ENCODE measurements at places on chromosomes 12 and 14. TPM values are rescaled to one million over a fixed set of nuclear protein-coding genes. Genes with fewer than 3 reads are reported as not detected.

Gene GPD1
- polyA plus RNA-seq = 3.0 TPM

Gene SLC5A8
- not detected for polyA plus RNA-seq

Gene ATXN3
- polyA plus RNA-seq = 9.0 TPM

Gene TDRD9
- 1.2 TPM for polyA plus RNA-seq

Gene LIN52
- 6.0 TPM for polyA plus RNA-seq

Gene TMEM132C
- polyA plus RNA-seq = not detected

Gene OVCH1
- not detected for polyA plus RNA-seq

Gene LGALS3
- polyA plus RNA-seq = 2,701 TPM

Gene CLEC2B
- 6.0 TPM for polyA plus RNA-seq

Gene TUNAR
- 0.12 TPM for polyA plus RNA-seq

Gene EVL
- polyA plus RNA-seq = 100 TPM

Gene PTHLH
- polyA plus RNA-seq = not detected

Gene NPAS3
- 0.36 TPM for polyA plus RNA-seq

Gene SPTB
- not detected for polyA plus RNA-seq

Gene HPD
- polyA plus RNA-seq = 2.4 TPM

Gene TCTN2
- polyA plus RNA-seq = 3.8 TPM

Gene PLXNC1
- 1.2 TPM for polyA plus RNA-seq

Gene IRF2BPL
- 3.0 TPM for polyA plus RNA-seq

Gene RNASE4
- 15.5 TPM for polyA plus RNA-seq

Gene CLEC2A
- not detected for polyA plus RNA-seq

Gene GPX2
- 412 TPM for polyA plus RNA-seq

Gene KCNH3
- 0.36 TPM for polyA plus RNA-seq

Gene ZBTB25
- polyA plus RNA-seq = 1.8 TPM

Gene NYNRIN
- polyA plus RNA-seq = 0.60 TPM

Gene TCHP
- polyA plus RNA-seq = 18.1 TPM

Gene GPR33
- not detected for polyA plus RNA-seq

Gene SELPLG
- 6.7 TPM for polyA plus RNA-seq

Gene FAR2
- 46.7 TPM for polyA plus RNA-seq

Gene PROX2
- polyA plus RNA-seq = not detected

Gene STON2
- polyA plus RNA-seq = 2.9 TPM

Gene NFE2
- polyA plus RNA-seq = 0.45 TPM

Gene STAT2
- 18.6 TPM for polyA plus RNA-seq

Gene PTPRO
- polyA plus RNA-seq = 8.5 TPM

Gene EIF2S3B
- 0.55 TPM for polyA plus RNA-seq

Gene CMTM5
- not detected for polyA plus RNA-seq

Gene OAS1
- polyA plus RNA-seq = 109 TPM

Gene LRP10
- polyA plus RNA-seq = 139 TPM

Gene RFC5
- 9.5 TPM for polyA plus RNA-seq

Gene PPP4R4
- 0.07 TPM for polyA plus RNA-seq

Gene CAPZA3
- polyA plus RNA-seq = not detected

Gene KCNA1
- polyA plus RNA-seq = 0.07 TPM

Gene SLC6A15
- polyA plus RNA-seq = 0.60 TPM

Gene PLCZ1
- not detected for polyA plus RNA-seq

Gene CD163
- 108 TPM for polyA plus RNA-seq

Gene GPR132
- polyA plus RNA-seq = 0.60 TPM

Gene OAS2
- 3.9 TPM for polyA plus RNA-seq

Gene JPH4
- polyA plus RNA-seq = 0.60 TPM

Gene MEG3
- 3.5 TPM for polyA plus RNA-seq

Gene ERBB3
- polyA plus RNA-seq = 31.8 TPM

Gene CPNE6
- 0.42 TPM for polyA plus RNA-seq

Gene CEBPE
- not detected for polyA plus RNA-seq

Gene AKAP6
- 0.60 TPM for polyA plus RNA-seq
